Vagina (tissue), 2 donors: ENCODE measurements at places on chromosomes 13 and 19. TPM values are rescaled to one million over a fixed set of nuclear protein-coding genes. Genes with fewer than 3 reads are reported as not detected.

DNA sequence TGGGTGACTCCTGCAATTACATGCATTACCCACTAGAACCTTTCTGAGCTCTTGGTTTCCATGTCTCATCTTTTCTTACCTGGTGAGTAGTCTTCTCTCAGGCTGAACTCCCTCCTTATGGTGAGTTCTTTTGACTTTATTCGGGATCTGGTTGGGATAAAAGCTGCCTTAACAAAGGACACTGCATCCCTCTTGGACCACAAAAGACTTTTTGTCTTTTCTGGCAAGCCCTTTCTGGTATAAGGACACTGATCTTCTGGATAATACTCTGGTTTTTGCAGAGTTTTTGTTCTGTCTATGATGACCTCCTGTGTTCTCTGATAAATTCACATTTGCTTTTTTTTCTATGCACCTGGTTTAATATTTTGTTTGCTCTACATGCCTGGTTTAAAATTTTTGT lies 66.7 kb downstream of the SLITRK1 start:
- H3K36me3 ChIP-seq = no peaks in the 10 kb centered on the region
- H3K4me3 ChIP-seq = no peak overlapping the region
- H3K27ac ChIP-seq = no peak overlapping the region
- no peaks in the 10 kb centered on the region for H3K4me1 ChIP-seq
- no peaks in the 10 kb centered on the region for H3K27me3 ChIP-seq
- DNase-seq = no peak

DNA sequence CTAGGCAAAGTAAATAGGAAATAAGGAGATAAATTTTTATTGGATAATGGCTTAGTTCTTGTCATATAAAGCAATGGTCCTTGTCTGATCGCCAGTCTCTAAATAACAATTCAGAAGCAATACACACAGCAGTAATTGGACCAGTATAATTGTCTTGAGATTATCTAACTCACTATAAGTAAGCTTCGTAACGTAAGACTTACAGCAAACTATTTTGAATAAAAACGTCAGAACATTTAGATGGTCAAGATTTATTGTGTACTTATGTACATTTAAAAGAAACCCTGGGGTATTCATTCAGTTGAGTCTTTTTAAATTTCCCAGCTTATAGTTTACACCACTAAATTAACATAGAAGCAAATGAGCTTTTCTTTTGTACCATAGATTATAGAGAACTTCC lies 20.2 kb upstream of the TRPC4 start:
- no peak overlapping the region for H3K4me3 ChIP-seq
- H3K27me3 ChIP-seq = no peaks in the 10 kb centered on the region
- H3K36me3 ChIP-seq = no peaks in the 10 kb centered on the region
- H3K27ac ChIP-seq = no peak overlapping the region
- DNase-seq = no peak

GRCh38 chr19:34246340-34246739 lies 8.0 kb upstream of the GARRE1 start:
- no peak for DNase-seq
- no peaks in the 10 kb centered on the region for H3K36me3 ChIP-seq
- no peaks in the 10 kb centered on the region for H3K4me1 ChIP-seq
- no peak overlapping the region for H3K4me3 ChIP-seq
- no peak overlapping the region for H3K27ac ChIP-seq

GRCh38 chr19:39514840-39515550 lies at the start of gene SELENOV:
SELENOV (plus strand) TSS chr19:39515139; CDS start chr19:39515213, 74 bp downstream.
- no peak for DNase-seq
- H3K4me3 ChIP-seq = peak within 1 kb of the TSS; percentile 42
- H3K27ac ChIP-seq = no peak within 1 kb of the TSS
- H3K27me3 ChIP-seq = no peaks in the 10 kb centered on the region
- no peaks in the 10 kb centered on the region for H3K36me3 ChIP-seq

The LGALS14 gene
- not detected for total RNA-seq

The CD37 gene
- 22.1 TPM for total RNA-seq

The SLC15A1 gene
- 7.4 TPM for total RNA-seq
